ENCODE measurements at places on chromosomes 6 and 20. TPM values are rescaled to one million over a fixed set of nuclear protein-coding genes. Genes with fewer than 3 reads are reported as not detected.

Gene EDN3
- total RNA-seq, result not detected

Gene CLDN20
- total RNA-seq, result not detected

Gene SAMD5
- 0.59 TPM for total RNA-seq

Gene SLC22A7
- not detected for total RNA-seq

Gene ZBTB46
- under 0.01 TPM for total RNA-seq

- no peak overlapping the region for H3K27ac ChIP-seq
- no peaks in the 10 kb centered on the region for H3K4me1 ChIP-seq
- no peak overlapping the region for H3K4me3 ChIP-seq
- DNase-seq, result no peak
- no peaks in the 10 kb centered on the region for H3K27me3 ChIP-seq
- H3K36me3 ChIP-seq, result no peaks in the 10 kb centered on the region
Measured at GRCh38 chr20:15875446-15875845, 697.8 kb downstream of the KIF16B start.

GRCh38 chr6:56965126-56965525 lies 10.2 kb downstream of the BEND6 start:
- no peak overlapping the region for H3K4me3 ChIP-seq
- H3K4me1 ChIP-seq, result peaks cover 11% of the 10 kb centered on the region
- no peak for DNase-seq
- no peaks in the 10 kb centered on the region for H3K27me3 ChIP-seq
- H3K27ac ChIP-seq, result no peak overlapping the region
- H3K36me3 ChIP-seq, result no peaks in the 10 kb centered on the region

DNA sequence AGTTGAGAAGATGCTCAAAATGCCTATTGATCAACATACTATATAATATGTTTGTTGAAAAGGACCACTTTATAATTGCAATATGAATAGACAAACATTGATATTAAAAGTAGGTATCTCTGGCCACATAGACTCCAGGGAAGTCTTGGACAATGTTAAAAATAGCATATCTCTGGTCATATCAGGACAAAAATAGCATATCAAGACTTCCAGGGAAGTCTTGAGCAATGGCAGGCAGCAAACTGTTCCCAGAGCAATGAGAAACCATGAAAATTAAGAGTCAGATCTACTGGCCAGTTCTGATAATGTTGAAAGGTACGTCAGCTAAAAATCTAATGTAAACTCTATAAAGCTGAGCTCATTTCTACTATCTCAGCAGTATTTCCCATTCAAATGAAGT lies 1130.3 kb upstream of the CITED2 start:
- no peak for DNase-seq
- no peaks in the 10 kb centered on the region for H3K27me3 ChIP-seq
- no peaks in the 10 kb centered on the region for H3K4me1 ChIP-seq
- H3K27ac ChIP-seq, result no peak overlapping the region

- H3K4me1 ChIP-seq, result no peaks in the 10 kb centered on the region
- no peaks in the 10 kb centered on the region for H3K27me3 ChIP-seq
- peak; percentile 73 for DNase-seq
- H3K36me3 ChIP-seq, result no peaks in the 10 kb centered on the region
- H3K27ac ChIP-seq, result no peak overlapping the region
Measured at GRCh38 chr20:29878777-29879442, 1378.6 kb upstream of the DEFB115 start.

DNA sequence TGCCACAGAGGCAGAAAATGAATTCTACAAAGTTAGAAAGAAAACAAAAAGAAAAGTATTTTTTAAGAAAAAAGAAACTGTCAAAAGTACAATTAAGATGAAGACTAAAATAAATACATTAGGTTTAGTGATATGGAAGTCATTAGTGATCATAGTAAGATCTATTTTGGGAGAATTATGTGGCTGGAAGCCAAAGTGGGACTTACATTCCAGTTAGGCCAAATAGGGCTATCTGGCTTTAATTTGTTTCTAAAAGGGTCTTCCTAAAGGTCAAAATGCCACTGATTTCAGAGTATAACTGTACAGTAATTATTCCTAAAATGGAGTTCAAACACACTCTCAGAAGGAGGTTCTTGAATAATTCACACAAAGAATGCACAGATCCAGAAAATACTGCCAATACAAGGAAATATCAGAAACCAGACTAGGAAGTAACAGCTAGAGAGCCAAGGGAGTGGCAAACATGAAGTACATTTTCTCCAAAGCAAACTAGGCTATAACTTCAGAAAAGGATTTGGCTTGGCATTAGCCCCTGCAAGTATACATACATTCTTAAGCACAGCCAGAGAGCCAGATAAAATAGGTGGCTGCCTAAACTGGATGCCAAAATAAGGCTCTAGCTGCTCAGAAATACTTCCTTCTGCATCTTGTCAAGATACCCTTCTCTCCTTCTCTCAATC lies 45.3 kb downstream of the PDSS2 start:
- H3K27ac ChIP-seq, result no peak overlapping the region
- H3K4me1 ChIP-seq, result no peaks in the 10 kb centered on the region
- no peaks in the 10 kb centered on the region for H3K36me3 ChIP-seq

DNA sequence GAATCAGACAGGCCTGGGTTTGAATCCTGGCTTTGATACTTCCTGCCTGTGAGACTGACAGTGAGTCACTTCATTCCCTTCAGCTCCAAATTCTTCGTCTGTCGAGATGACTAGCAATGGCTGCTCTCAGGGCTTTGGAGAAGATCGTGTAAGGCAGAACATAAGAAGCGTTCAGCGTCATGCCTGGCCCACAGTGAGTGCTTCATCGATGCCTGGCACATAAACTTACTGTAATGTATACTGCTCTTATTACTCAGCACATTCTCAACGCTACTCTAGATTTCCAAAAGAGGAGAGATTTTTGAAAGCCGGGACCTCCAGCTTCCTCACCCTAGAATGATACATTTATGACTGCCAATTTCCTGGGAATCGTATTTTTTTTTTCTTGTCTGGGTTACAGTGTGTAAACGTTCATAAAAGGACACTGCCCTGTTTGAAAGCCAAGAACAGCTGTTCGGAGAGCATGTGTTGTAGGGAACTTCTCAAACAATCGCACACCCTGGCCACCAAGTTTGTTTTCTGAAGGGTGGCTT lies 16.2 kb upstream of the BCAS1 start:
- peaks cover 4% of the 10 kb centered on the region for H3K27me3 ChIP-seq
- peaks cover 8% of the 10 kb centered on the region for H3K4me1 ChIP-seq
- peak overlapping the region; percentile 62 for H3K27ac ChIP-seq

DNA sequence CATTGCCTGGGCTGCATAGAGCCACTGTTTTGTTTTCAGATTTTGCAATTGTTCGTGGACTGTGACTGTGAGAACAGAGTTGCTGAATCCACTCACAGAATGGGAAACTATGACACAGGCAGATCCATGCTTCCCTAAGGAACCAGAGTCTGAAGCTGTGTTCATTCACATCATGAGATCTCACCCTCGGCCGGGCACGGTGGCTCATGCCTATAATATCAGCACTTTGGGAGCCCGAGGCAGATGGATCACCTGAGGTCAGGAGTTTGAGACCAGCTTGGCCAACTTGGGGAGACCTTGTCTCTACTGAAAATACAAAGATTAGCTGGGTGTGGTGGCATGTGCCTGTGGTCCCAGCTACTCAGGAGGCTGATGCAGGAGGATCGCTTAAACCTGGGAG lies 139.2 kb upstream of the SALL4 start:
- H3K4me1 ChIP-seq, result peaks cover 2% of the 10 kb centered on the region
- H3K27me3 ChIP-seq, result no peaks in the 10 kb centered on the region
- DNase-seq, result no peak
- H3K4me3 ChIP-seq, result no peak overlapping the region

GRCh38 chr6:82954937-82955577 lies 110.6 kb downstream of the UBE3D start:
- no peak for DNase-seq
- peaks cover 47% of the 10 kb centered on the region for H3K4me1 ChIP-seq
- H3K27me3 ChIP-seq, result no peaks in the 10 kb centered on the region

- H3K4me1 ChIP-seq, result no peaks in the 10 kb centered on the region
- no peak overlapping the region for H3K27ac ChIP-seq
- DNase-seq, result no peak
- H3K27me3 ChIP-seq, result no peaks in the 10 kb centered on the region
- H3K4me3 ChIP-seq, result no peak overlapping the region
Measured at GRCh38 chr6:160279850-160280249, 21.2 kb upstream of the SLC22A2 start.

- H3K36me3 ChIP-seq, result no peaks in the 10 kb centered on the region
- DNase-seq, result no peak
- no peak overlapping the region for H3K27ac ChIP-seq
- no peaks in the 10 kb centered on the region for H3K4me1 ChIP-seq
Measured at GRCh38 chr6:127090051-127090450, 28.4 kb upstream of the RSPO3 start.

- no peak overlapping the region for H3K4me3 ChIP-seq
- H3K4me1 ChIP-seq, result peaks cover 16% of the 10 kb centered on the region
- peak overlapping the region; percentile 15 for H3K27ac ChIP-seq
Measured at GRCh38 chr6:131107151-131107550, 28.1 kb upstream of the AKAP7 start.

DNA sequence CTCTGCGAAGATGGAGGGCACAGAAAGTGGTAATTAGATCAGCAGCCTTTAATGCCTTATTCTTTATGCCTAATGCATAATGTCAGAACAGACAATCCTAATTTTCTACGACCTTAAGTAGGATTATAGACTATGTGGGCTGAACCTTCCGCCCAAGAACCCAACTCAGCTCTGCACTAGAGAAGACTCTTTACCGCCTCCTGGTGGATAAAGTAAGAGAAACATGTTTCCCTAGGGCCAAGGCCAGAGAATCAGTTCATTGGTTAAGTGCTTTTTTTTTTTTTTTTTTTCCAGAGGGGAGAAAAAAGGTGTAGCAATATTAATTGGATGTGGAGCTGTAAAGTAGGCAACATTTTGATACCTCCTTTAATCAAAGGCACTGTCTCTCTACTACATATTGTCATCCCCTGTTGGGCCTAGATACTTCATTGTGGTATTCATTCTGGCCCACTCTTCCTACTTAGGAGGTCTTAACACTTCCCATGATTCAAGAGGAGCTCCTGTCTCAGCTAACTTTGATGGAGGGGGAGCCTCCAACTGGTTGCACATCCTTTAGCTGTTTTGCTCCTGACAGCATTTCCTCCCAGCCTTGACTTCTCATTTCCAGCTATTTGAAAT lies 124.9 kb upstream of the NRN1 start:
- DNase-seq, result peak; percentile 59
- no peaks in the 10 kb centered on the region for H3K27me3 ChIP-seq
- no peaks in the 10 kb centered on the region for H3K4me1 ChIP-seq

GRCh38 chr6:1426416-1426815 lies 37.0 kb downstream of the FOXF2 start:
- H3K4me1 ChIP-seq, result no peaks in the 10 kb centered on the region
- H3K27me3 ChIP-seq, result peaks cover 3% of the 10 kb centered on the region
- H3K4me3 ChIP-seq, result no peak overlapping the region
- DNase-seq, result no peak
- no peaks in the 10 kb centered on the region for H3K36me3 ChIP-seq

DNA sequence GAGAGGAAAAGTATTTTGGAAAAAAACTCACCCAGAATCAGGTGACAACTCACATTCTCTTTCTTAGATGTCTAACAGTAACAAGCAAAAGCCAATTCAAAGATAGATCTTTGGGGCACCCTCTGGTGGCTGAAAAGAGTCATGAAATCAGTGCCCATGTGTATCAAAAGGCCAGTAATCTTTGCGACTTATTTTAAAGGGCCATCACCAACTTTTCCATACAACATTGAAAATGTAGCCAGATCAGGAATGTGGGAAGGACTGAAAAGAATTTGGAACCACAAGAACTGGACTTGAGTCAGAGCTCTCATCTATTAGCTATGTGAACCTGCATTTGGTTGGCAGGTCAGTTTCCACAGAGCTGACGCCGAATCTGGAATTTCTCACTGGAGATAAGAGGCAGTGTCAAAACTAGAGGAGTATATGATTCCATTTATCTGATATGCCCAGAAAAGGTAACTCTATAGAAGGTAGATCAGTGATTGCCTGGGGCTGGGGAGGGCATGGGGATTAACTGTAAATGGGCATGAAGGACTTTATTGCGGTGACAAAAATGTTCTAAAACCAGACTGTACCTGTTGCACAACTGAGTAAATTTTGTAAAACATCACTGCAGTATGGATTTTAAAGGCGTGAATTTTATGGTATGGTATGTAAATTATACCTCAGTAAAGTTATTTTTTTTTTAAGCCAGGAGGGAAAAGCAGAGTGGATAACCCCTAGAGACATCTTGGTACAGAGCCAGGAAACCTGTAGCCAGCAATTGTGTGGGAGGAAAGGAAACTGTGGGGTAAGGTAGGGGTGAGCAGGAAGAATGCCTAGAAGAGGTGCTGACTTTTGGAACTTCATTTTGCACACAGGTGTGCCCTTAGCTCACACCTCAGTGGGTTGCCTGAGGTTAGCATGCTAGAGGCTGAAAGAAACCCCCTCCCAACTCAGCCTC lies 117.1 kb upstream of the ASF1A start:
- H3K27ac ChIP-seq, result no peak overlapping the region
- no peak overlapping the region for H3K4me3 ChIP-seq
- H3K4me1 ChIP-seq, result peaks cover 7% of the 10 kb centered on the region
- H3K36me3 ChIP-seq, result no peaks in the 10 kb centered on the region

- no peaks in the 10 kb centered on the region for H3K27me3 ChIP-seq
- no peak for DNase-seq
- no peaks in the 10 kb centered on the region for H3K4me1 ChIP-seq
- H3K36me3 ChIP-seq, result no peaks in the 10 kb centered on the region
Measured at GRCh38 chr6:134663800-134664535, 285.9 kb downstream of the ALDH8A1 start.

GRCh38 chr6:163383912-163384311 lies 30.6 kb upstream of the QKI start:
- no peaks in the 10 kb centered on the region for H3K4me1 ChIP-seq
- no peaks in the 10 kb centered on the region for H3K36me3 ChIP-seq
- DNase-seq, result no peak
- H3K4me3 ChIP-seq, result no peak overlapping the region
- no peaks in the 10 kb centered on the region for H3K27me3 ChIP-seq

GRCh38 chr20:31606804-31607639 lies 1.9 kb downstream of the ID1 start:
- peaks cover 53% of the 10 kb centered on the region for H3K4me1 ChIP-seq
- peaks cover 9% of the 10 kb centered on the region for H3K36me3 ChIP-seq
- peak overlapping the region; percentile 98 for H3K27ac ChIP-seq
- peak overlapping the region; percentile 97 for H3K4me3 ChIP-seq
- H3K27me3 ChIP-seq, result no peaks in the 10 kb centered on the region
- DNase-seq, result peak; percentile 94

DNA sequence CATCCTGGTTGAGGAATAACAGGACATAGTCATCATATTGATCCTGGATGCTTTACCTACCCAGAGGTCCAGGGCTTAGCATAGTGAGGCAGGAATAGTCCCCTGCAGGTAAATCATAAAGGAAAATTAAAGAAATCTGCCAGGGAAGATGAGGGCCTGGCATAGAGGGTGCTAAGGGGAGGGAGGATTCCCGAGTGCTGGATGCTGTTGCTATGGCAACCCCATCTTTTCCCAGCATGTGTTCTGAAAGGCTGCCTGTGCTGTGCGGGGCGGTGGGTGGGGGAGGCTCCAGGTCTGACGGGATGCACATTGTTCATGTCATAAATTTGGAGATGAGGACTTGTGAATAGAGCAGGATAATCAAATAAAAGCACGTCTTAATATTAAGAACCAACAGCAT lies 212.6 kb upstream of the PCSK2 start:
- no peaks in the 10 kb centered on the region for H3K4me1 ChIP-seq
- no peak for DNase-seq

- H3K4me3 ChIP-seq, result no peak overlapping the region
- no peaks in the 10 kb centered on the region for H3K27me3 ChIP-seq
- no peak for DNase-seq
- H3K36me3 ChIP-seq, result peaks cover 9% of the 10 kb centered on the region
- H3K27ac ChIP-seq, result no peak overlapping the region
Measured at GRCh38 chr6:109446072-109446471, 5.5 kb downstream of the SMPD2 start.

Data from osteoblast (primary cell).